A549 treated with CpdA at 1 μM for 4 hours (cell line): ENCODE measurements at places on chromosomes 2 and 18. TPM values are rescaled to one million over a fixed set of nuclear protein-coding genes. Genes with fewer than 3 reads are reported as not detected.

The VAMP5 gene
- total RNA-seq: 0.11 TPM in 1 of 5 replicates, not detected in the others

The TRIM43 gene
- 0.07 TPM in 1 of 5 replicates, not detected in the others for total RNA-seq

The CXCR1 gene
- total RNA-seq: not detected in 5 replicates

The TRIM54 gene
- 0.34 to 0.73 TPM (median 0.48 TPM) in 5 replicates for total RNA-seq

The GULP1 gene
- total RNA-seq: 30.9 to 57.0 TPM (median 41.8 TPM) in 5 replicates

The HNMT gene
- 0.38 to 1.8 TPM (median 0.68 TPM) in 5 replicates for total RNA-seq

The NGEF gene
- 14.6 to 20.9 TPM (median 19.1 TPM) in 5 replicates for total RNA-seq

The AFF3 gene
- total RNA-seq: 0.01 to 0.11 TPM (median 0.02 TPM) in 3 of 5 replicates, not detected in the others

The LAPTM4A gene
- total RNA-seq: 226 to 267 TPM (median 247 TPM) in 5 replicates

The CYRIA gene
- total RNA-seq: 0.19 to 0.32 TPM (median 0.31 TPM) in 5 replicates

The DIPK1C gene
- not detected in 5 replicates for total RNA-seq

The CCDC178 gene
- total RNA-seq: not detected in 5 replicates

The SPATA3 gene
- total RNA-seq: not detected in 5 replicates

The SPP2 gene
- not detected in 5 replicates for total RNA-seq

The LHCGR gene
- not detected in 5 replicates for total RNA-seq

The FAM161A gene
- total RNA-seq: 6.1 to 9.3 TPM (median 7.5 TPM) in 5 replicates

The SFXN5 gene
- total RNA-seq: 14.2 to 18.0 TPM (median 16.3 TPM) in 5 replicates

The MERTK gene
- 1.7 to 2.1 TPM (median 1.8 TPM) in 5 replicates for total RNA-seq

The CRYBA2 gene
- 0.44 TPM in 1 of 5 replicates, not detected in the others for total RNA-seq

The SNRPD1 gene
- 161 to 191 TPM (median 173 TPM) in 5 replicates for total RNA-seq

The C2orf76 gene
- total RNA-seq: 10.7 to 15.3 TPM (median 12.0 TPM) in 5 replicates
